ENCODE measurements at places on chromosomes 5 and 9.

DNA sequence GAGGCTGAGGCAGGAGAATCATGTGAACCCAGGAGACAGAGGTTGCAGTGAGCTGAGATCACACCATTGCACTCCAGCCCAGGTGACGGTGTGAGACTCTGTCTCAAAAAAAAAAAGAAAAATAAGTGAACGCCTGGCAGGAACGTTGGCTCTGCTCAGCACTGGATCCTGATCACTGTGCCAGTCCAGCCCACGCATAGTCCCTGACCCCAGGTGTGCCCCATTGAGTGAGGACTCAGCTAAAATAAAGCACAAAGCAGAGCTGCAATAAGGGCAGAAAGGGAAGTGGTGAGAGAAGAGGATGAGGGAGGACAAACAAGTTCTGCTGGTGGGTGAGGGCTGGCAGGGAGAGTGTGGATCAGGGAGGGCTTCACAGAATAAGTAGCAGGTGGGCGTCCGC, 4.3 kb downstream of the GRHPR start:
- no peak for DNase-seq

DNA sequence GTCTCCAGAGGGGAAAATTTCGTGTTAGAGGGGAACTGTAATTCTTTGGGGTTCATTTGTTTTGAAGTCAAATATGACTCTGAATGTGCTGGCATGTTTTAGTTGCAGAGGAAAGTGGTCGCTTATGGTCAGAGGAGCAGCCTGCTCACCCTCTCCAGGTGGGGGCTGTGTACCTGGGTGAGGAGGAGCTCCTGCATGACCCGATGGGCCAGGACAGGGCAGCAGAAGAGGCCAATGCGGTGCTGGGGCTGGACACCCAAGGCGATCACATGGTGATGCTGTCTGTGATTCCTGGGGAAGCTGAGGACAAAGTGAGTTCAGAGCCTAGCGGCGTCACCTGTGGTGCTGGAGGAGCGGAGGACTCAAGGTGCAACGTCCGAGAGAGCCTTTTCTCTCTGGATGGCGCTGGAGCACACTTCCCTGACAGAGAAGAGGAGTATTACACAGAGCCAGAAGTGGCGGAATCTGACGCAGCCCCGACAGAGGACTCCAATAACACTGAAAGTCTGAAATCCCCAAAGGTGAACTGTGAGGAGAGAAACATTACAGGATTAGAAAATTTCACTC, 13.5 kb downstream of the TXNDC15 start:
- DNase-seq: no peak

GRCh38 chr9:122143876-122144405, 15.6 kb downstream of the NDUFA8 start:
- no peak for DNase-seq

- no peak for DNase-seq
These were observed 61.5 kb upstream of the TNFSF8 start for GRCh38 chr9:114991861-114992260.

GRCh38 chr5:124981901-124982300, 235.5 kb upstream of the ZNF608 start:
- no peak for DNase-seq

DNA sequence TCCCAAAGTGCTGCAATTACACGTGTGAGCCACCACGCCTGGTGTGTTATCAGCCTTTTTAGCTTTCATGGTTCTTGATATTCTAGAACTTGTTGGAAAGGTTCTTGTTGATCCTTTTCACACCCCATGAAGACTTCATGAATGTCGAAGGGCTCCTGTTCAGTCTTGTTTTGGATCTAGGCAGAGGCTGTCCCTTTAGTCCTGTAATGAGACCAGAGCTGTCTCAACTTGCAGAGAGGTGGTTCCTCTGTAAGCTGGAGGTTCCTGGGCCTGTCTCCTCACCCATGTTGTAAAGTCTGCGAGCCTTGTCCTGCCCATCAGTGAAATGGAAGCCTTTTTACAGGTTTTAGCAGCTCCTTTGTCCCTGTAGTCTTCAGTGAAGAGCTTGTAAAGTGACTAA, 38.2 kb downstream of the PRRC2B start:
- no peak for DNase-seq

- no peak for DNase-seq
These were observed 37.3 kb downstream of the MRPL36 start for GRCh38 chr5:1762121-1762882.

All from stimulated activated CD4-positive, alpha-beta T cell treated with anti-CD3 and anti-CD28 coated beads, Interleukin-1b, Interleukin-23, amount 100 ng/mL, for 4 hours (primary cell).